NCI-H2081 treated with DMSO at 0.1 percent for 48 hours (cell line): ENCODE measurements at places on chromosomes 12 and 14.

- no peak for DNase-seq
These were observed 60.6 kb downstream of the BEGAIN start for GRCh38 chr14:100526632-100527031.

GRCh38 chr12:108360487-108360886 lies 21.4 kb upstream of the CMKLR1 start:
- DNase-seq: no peak

DNA sequence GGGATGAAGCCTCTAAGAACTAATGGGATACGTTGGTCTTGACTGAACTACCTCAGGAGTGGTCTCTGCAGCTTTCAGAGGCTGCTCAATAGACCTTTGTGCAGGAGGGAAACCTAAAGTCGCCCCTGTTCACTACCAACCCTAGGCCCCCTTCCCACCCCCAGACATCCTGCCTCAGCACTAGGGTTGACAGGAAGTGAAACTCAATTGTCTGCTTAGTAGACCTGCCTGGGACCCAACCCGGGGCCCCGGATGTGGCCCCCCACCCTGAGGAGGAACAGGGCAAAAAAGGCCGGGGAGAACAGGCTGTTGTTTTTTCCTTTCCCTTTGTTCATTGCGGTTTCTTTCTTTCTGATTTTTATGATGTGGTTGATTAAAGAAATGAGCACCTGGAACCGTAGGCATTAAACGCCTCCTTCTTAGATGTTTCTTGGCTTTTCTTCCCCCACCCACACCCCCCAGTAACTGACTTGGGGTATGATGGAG lies 1.6 kb upstream of the DGKA start:
- no peak for DNase-seq

- DNase-seq: no peak
These were observed 32.8 kb downstream of the GALC start for GRCh38 chr14:87960013-87960787.

- no peak for DNase-seq
These were observed 115.5 kb downstream of the EML1 start for GRCh38 chr14:99908653-99909250.

DNA sequence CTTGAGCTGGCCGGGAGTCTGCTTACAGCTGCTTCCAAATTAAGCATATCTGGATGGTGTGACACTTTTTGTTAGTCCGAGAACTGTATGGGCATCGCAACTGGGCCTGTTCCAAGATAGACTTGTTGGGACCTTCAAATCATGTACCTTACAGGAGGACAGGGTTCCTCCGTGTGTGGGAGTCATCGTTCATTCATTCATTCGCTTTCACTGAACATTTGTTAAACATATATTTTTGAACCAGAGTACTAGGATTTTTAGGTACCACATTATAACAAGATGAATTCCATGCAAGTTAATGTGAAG lies 387 bp upstream of the IPO8 start:
- no peak for DNase-seq

GRCh38 chr14:92595267-92595666 lies 81.7 kb downstream of the RIN3 start:
- no peak for DNase-seq

GRCh38 chr14:103641161-103641560 lies 12.2 kb downstream of the KLC1 start:
- DNase-seq: no peak

DNA sequence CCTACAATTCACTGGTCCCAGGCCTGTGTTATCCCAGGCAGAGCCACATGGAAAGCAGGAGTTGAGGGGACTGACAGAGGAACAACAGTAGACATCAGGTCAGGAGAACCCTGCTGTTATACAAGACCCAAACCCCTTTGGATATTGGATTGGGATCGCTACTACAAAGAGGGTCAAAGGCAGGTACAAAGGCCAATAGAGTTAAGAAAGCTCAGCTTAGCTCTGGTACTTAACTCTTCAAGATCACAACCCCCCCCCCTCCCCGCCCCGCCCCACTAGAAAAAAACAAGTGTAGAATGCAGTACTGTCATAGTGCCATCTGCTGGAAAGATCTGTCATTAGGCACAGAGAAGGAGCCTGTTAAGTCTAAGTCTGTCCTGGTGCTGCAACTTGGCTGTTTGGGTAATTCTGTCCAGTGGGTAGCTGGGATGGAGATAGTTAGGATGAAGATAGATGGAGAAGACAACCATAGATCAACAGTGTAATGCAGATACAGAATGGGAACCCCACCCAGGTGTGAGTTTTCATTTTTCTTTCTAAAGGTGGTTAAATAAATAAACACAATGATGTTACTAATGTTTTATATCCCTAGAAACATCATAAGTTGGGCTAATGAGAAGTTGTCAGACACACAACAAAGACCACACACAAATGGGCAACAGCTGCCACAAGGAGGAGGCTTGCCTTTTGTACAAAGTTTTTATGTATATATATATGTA lies 17.2 kb downstream of the REM2 start:
- DNase-seq: no peak

- DNase-seq: no peak
These were observed 1.8 kb upstream of the CHST11 start for GRCh38 chr12:104454997-104455396.

DNA sequence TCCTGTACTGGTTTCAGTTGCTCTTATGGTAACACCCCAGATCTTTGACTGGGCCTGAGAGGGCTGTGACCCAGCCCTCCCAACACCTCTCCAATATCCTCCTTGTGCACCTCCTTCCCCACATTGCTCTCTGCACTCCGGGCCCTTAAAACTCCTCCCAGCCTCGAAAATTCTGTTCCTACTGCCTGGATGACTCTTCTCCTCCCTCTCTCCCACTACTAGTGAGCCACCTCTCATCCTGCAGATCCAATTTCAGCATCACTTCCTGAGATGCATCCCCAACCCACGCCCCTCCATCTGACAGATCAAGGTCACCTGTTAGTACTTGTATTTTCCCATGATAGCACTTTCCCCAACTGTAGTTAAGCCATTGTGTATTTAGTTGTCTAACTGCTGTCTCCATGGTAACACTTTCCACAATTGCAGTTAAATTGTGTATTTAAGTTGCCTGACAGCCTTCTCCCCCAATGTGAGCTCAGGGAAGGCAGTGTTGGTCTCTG lies 11.5 kb upstream of the NT5DC3 start:
- DNase-seq: peak; percentile 68

GRCh38 chr12:54217774-54218241 lies 29.0 kb upstream of the SMUG1 start:
- DNase-seq: no peak

DNA sequence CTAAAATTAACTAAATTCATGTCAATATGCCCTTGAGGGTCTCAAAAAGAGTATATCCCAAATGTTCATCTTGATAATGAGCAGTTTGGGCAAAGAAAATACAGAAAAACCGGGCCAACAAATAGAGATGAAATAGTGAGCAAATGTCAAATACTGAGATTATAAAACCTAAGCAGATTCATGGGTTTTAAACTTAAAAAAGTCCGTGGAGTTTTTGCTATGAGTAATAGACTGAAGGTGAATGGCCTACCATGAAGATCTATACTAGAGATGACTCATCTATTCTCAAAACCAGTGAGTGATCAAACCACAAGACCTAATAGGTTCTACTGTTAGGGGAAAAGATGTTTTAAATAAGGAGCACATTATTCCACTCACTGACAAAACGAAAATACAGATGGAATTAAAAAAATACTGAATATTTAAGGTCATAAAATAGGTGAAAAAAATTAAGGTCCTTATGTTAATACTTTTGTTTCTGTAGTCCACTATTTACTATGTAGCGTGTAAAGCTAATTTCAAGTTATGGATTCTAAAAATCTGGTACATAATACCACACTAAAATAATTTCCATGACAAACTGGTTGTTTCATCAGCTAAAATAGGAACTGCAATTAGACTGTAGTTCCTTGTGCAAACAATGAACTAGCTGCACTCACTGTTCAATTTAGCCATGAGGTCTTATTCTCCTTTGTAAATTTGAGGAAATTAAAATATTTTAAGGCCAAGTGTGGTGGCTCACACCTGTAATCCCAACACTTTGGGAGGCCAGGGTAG lies 5.0 kb downstream of the HNRNPC start:
- no peak for DNase-seq

DNA sequence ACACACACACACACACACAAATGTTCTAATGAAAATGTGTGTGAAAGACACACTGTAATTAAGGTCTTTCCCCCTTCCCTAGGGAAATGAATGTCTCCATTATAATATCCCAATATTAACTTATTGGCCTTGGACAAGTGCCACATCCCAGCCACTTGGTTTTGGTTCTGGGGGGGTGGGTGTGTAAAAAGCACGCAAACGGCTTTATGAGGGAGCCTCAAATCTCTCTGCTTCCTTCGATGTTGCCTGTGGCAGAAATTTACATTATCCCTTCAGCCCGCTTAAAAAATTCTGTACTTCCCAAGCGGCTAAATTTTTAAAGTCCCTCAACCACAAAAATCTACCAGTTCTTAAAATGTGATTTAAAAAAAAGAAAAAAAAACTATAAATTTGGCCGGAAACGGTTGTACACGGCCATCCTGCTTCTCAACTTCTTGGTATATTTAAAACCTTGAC lies 432 bp downstream of the C14orf93 start:
- no peak for DNase-seq

GRCh38 chr14:76133103-76133502 lies 18.6 kb upstream of the GPATCH2L start:
- DNase-seq: no peak

- no peak for DNase-seq
These were observed 20.4 kb downstream of the CCDC88C start for GRCh38 chr14:91396959-91397815.

GRCh38 chr12:123519141-123520001 lies 14.1 kb downstream of the RILPL1 start:
- DNase-seq: no peak

DNA sequence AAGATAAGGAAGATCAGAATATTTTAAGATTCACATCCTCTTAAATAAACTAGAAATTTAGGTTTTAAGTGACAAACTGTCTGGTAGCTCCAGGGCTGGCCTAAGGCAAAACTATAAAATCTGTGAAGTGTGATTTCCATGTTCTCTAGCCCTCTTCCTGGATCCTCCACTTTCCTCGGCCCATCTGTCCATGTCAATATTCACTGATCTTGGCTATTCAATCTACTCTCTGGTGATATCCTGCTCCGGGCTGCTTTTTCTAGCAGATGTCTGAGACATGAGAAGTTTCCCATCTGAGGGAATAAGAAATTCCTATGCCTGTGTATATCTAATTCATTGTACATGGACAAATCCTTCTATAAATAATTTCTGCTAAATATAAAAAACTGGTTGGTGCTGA lies 500.4 kb downstream of the GALC start:
- DNase-seq: no peak

GRCh38 chr14:67195279-67195678 lies 6.0 kb downstream of the GARIN2 start:
- no peak for DNase-seq

DNA sequence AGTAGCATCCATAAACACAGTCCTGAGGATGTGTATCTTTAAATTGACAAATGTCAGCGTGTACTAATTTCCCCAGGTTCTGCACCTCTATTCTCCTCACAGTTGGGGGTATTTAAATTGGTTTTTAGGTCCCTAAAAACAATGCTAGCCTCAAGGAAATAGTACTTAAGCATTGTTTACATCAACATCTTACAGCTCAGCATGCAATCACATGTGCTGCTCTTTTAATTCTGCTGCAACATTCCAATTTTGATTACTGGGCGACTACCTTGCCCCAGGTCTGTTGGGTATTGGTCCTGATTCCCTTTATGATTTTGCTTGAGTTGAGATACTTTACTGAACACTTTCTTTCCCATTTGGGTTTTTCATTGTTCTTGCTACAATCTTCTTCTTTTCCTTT lies 616.6 kb downstream of the CCER1 start:
- no peak for DNase-seq

GRCh38 chr12:75350413-75350812 lies 15.9 kb downstream of the GLIPR1L1 start:
- DNase-seq: no peak

GRCh38 chr14:35197015-35197414 lies 74.7 kb downstream of the PRORP start:
- no peak for DNase-seq

DNA sequence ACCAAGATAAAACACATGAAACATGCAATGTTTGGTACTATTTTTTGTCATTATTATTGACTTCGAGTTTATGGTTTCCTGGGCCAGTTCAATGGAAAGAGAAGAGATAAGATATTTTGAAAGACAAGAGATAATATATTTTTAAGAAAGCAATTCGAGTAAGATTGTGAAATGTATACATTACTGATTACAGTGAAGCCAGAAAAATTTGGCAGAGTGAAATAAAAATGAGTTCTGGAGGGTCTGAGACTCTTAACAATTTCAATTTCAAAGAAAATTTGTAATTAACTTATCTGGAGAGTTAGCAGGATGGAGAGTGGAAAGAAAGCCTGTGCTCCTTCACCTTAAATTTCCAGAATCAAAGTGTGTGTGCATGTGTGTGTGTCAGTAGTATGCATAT lies 17.3 kb downstream of the CCER1 start:
- DNase-seq: no peak

DNA sequence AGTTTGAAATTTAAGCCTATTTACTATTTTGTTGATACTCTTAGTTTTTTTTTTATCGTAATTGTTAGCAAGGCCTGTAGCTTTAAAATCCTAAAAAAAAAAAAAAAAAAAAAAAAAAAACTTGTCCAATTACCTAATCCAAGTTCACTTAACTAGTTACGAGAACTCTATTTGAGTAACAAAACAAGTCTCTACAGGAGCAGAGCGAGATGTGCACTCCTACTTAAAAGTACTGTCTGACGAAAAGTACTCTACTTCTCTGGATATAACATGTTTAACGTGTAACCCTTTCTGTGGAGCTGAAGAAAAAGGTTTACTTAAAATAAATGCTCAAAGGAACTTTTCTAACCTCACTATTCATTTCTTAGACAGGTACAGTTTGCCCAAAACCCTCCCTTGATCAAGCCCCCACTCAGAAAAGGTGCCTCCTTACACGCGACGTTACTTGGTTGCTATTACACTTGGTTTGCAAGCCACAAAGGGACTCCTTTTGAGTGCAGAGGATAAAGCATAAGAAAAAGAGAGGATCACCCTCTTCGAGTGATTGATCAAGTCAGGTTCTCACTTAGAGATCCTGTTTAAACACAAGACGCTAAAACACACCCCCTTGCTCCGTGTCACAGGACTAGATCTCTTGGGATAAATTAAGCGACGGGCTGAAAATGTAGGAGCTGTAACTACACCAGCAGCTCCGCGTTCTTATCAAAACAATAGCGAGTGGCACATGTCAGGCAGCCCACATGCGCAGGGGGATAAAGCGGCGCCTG lies 2.2 kb downstream of the BAZ1A start:
- DNase-seq: no peak

- DNase-seq: no peak
These were observed 1.2 kb downstream of the KCNJ8 start for GRCh38 chr12:21773263-21773741.

DNA sequence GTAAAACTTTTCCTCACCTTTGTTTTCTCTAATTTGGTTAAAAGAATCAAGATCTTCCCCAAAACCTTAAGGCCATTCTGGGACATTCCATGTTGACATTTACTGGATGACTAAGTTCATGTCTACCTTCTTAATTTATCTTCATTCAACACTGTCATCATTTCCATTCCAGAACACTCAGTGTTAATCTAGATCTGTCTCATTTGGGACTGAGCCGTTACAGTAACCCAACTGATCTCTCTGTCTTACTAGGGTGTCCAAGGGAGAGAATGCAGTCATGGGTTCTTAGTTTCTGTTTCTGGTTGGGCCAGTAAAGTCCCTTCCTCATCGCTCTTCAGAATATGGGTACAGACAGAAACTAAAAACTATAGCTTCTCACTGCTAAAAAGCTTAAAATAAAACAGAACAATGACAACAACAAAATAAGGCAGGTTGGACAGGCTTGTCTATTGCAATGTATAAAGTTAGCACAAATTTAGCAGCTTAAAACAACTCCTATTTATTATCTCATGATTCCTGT lies 144.8 kb downstream of the ASCL1 start:
- DNase-seq: no peak
